ENCODE measurements at places on chromosomes 7 and 10. TPM values are rescaled to one million over a fixed set of nuclear protein-coding genes. Genes with fewer than 3 reads are reported as not detected.

LRRD1 gene
- total RNA-seq = not detected

HUS1 gene
- 41.1 TPM for total RNA-seq

EPO gene
- 0.19 TPM for total RNA-seq

SPDYE1 gene
- not detected for total RNA-seq

ZNF365 gene
- 0.30 TPM for total RNA-seq

Measured in activated T-cell treated with anti-CD3 and anti-CD28 coated beads, Interleukin-2, amount 50 U/mL, for 72 hours (primary cell).